ENCODE measurements at places on chromosomes 7 and 10. TPM values are rescaled to one million over a fixed set of nuclear protein-coding genes. Genes with fewer than 3 reads are reported as not detected.
A peak's percentile ranks its signal among the peaks of the same experiment; 100 is the strongest.

DNA sequence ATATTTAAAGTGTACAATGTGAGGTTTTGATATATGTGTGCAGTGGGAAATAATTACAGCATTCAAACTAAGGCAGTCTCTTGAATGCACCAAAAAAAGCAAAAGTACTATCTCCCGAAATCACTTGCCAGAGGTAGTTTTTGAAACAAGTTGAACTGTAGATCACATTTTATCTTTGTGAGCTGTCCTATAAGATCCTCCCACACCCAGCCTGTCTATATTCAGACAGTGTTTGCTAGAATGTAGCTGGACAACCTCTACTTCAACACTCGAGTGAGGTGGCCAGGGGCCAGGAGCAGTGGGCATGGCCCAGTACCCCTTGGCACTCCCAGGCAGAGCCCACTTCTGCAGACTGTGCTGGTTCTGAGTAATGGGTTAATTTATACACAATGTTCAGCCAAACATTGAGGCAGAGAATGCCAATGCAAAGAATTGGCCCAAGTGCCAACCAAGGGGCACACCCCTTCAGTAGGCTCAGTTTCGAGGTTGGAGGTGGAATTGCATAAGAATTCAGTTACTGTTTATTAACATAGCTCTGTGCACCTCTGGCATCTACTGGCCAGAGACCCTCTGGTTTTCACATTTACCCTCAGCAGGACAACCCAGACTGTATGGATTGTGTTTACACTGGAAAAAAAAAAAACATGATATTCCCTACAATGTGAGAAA is 70.5 kb downstream of the AHR start:
- H3K27me3 ChIP-seq = no peaks in the 10 kb centered on the region
- H3K36me3 ChIP-seq = no peaks in the 10 kb centered on the region
- H3K4me3 ChIP-seq = no peak overlapping the region
- H3K4me1 ChIP-seq = no peaks in the 10 kb centered on the region

GRCh38 chr7:96045919-96046318 is 273.6 kb downstream of the DYNC1I1 start:
- DNase-seq = no peak
- no peak overlapping the region for H3K27ac ChIP-seq
- no peaks in the 10 kb centered on the region for H3K27me3 ChIP-seq
- H3K36me3 ChIP-seq = no peaks in the 10 kb centered on the region

GRCh38 chr7:10655031-10655430 is 318.6 kb upstream of the PHF14 start:
- H3K4me3 ChIP-seq = no peak overlapping the region
- no peak for DNase-seq
- H3K36me3 ChIP-seq = no peaks in the 10 kb centered on the region
- H3K27ac ChIP-seq = no peak overlapping the region
- no peaks in the 10 kb centered on the region for H3K27me3 ChIP-seq

DNA sequence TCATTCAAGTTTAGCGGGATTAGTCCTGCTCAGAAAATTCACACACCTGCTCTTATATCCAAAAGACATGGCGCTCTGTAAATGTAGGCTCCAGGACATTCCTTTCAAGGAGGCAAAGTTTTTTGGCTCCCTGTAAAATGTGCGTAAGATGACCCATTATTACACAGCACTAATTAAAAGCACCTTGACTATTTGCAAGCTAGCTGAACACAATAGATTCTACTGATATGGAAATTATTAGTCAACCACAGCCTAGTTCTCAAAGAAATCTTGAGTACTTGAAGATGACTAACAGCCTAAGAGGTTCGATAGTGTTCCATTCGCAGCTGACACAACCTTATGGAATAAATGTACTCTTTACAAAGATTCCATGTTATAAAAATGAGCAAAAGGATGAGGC is 175.2 kb downstream of the BMPER start:
- no peak for DNase-seq
- no peak overlapping the region for H3K4me3 ChIP-seq
- no peaks in the 10 kb centered on the region for H3K27me3 ChIP-seq
- H3K4me1 ChIP-seq = no peaks in the 10 kb centered on the region
- H3K36me3 ChIP-seq = no peaks in the 10 kb centered on the region
- no peak overlapping the region for H3K27ac ChIP-seq

DNA sequence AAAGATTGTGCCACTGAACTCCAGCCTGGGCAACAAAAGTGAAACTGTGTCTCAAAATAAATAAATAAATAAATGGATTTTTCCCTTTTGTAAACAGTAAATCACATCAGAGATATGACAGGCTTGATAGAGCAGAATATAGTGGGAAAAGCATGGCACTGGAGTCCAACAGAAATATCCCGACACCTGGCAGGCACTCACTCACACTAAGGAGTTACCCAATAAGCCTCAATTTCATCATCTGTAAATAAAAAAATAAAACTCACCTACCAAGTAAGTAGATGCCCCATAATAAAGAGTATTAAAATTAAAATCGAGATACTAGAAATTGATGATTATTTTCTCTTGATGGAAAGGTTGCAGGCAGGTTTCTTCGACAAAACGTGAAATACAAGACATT is 1.7 kb downstream of the ATE1 start:
- H3K36me3 ChIP-seq = no peaks in the 10 kb centered on the region
- DNase-seq = no peak
- H3K4me3 ChIP-seq = peak overlapping the region; percentile 94
- H3K4me1 ChIP-seq = peaks cover 32% of the 10 kb centered on the region
- no peaks in the 10 kb centered on the region for H3K27me3 ChIP-seq

DNA sequence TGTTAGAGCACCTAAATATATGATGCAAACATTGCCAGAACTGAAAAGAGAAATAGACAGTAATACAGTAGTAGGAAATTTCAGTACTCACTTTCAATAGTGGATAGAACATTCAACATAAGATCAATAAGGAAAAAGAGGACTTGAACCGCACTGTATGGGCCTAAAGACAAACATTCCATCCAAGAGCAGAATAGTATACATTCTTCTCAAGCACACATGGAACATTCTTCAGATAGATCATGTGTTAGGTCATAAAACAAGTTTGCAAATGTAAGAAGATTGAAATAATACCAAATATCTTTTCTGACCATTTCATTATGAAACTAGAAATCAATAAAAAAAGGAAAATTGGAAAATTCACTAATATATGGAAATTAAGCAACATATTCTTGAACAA is 185.4 kb upstream of the FOXP2 start:
- no peaks in the 10 kb centered on the region for H3K36me3 ChIP-seq
- no peak for DNase-seq
- no peak overlapping the region for H3K4me3 ChIP-seq
- H3K27me3 ChIP-seq = no peaks in the 10 kb centered on the region
- H3K4me1 ChIP-seq = no peaks in the 10 kb centered on the region

DNA sequence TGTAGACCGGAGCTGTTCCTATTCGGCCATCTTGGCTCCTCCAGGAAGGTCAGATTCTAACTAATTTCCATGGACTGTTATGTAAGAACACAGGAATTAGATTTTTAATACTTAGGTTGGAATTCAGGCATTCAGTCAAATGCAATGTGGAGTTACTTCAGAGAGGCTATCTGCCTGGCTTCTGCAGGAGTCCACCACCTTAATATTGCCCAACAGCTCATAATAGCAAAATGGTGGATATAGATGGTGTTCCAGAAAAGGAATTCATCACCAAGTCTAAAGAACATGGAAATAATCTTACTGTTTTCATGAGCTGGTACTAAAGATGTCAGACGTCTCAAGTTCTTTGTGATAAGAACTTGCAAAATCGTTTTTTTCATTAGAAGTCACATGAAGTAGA is 39.5 kb downstream of the CRHR2 start:
- H3K27me3 ChIP-seq = no peaks in the 10 kb centered on the region
- no peaks in the 10 kb centered on the region for H3K4me1 ChIP-seq
- no peak for DNase-seq
- H3K4me3 ChIP-seq = no peak overlapping the region

- no peaks in the 10 kb centered on the region for H3K36me3 ChIP-seq
- no peaks in the 10 kb centered on the region for H3K27me3 ChIP-seq
- no peak for DNase-seq
- no peak overlapping the region for H3K27ac ChIP-seq
- H3K4me3 ChIP-seq = no peak overlapping the region
Measured at GRCh38 chr7:97272237-97272975, 154.9 kb downstream of the SDHAF3 start.

DNA sequence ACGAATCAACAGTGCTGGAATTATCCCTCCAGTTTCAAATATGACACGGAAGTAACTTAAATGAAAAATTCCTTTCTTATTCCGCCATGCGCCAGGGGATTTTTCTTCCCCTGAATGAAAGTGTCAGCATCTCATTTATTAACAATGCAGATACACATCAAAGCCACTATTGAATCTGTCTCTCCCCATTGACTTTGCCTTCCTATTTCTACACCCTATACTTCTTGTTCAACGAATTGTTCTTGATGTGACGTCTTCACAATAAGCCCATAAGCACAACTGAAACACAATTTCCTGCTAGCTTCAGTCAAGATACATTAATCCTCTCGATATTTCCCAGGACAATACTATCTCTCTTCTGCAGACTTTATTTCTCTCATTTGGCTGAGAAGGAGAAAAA is 253.5 kb downstream of the ADARB2 start:
- H3K4me3 ChIP-seq = no peak overlapping the region
- no peak overlapping the region for H3K27ac ChIP-seq
- H3K4me1 ChIP-seq = peaks cover 40% of the 10 kb centered on the region
- no peak for DNase-seq

GRCh38 chr10:105774881-105775280 is 1133.8 kb downstream of the SORCS3 start:
- no peak overlapping the region for H3K27ac ChIP-seq
- H3K4me3 ChIP-seq = no peak overlapping the region
- H3K27me3 ChIP-seq = no peaks in the 10 kb centered on the region

GRCh38 chr10:97648562-97649404 is 8.3 kb downstream of the PI4K2A start:
- no peaks in the 10 kb centered on the region for H3K27me3 ChIP-seq
- DNase-seq = peak; percentile 47
- H3K4me3 ChIP-seq = no peak overlapping the region
- H3K4me1 ChIP-seq = peaks cover 10% of the 10 kb centered on the region
- peak overlapping the region; percentile 57 for H3K27ac ChIP-seq
- peaks cover 10% of the 10 kb centered on the region for H3K36me3 ChIP-seq

GRCh38 chr7:51314726-51315125 is 1.9 kb downstream of the COBL start:
- DNase-seq = no peak
- H3K27ac ChIP-seq = peak overlapping the region; percentile 21
- H3K4me3 ChIP-seq = no peak overlapping the region
- no peaks in the 10 kb centered on the region for H3K4me1 ChIP-seq
- peaks cover 42% of the 10 kb centered on the region for H3K27me3 ChIP-seq

DNA sequence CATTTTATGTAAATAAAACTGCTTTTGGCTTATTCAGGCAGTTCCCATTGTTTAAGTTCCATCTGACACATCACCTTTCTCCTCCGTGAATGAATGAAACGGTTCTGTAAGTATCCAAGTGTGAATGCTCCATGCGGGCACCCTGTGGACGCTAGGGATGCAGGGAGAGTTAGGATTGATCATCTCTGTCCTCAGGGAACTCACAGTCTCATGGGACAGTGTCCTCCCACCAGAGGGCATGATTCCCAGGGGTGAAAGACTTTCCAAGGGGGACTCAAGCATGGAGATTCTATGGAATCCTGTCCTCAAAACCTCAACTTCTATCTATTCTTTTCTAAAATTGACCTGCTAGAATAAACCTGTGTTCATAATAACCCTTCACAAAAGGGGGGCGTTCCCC is 98.8 kb downstream of the HECW1 start:
- H3K27ac ChIP-seq = no peak overlapping the region
- H3K27me3 ChIP-seq = peaks cover 24% of the 10 kb centered on the region
- no peaks in the 10 kb centered on the region for H3K36me3 ChIP-seq
- no peaks in the 10 kb centered on the region for H3K4me1 ChIP-seq
- no peak for DNase-seq
- H3K4me3 ChIP-seq = no peak overlapping the region

DNA sequence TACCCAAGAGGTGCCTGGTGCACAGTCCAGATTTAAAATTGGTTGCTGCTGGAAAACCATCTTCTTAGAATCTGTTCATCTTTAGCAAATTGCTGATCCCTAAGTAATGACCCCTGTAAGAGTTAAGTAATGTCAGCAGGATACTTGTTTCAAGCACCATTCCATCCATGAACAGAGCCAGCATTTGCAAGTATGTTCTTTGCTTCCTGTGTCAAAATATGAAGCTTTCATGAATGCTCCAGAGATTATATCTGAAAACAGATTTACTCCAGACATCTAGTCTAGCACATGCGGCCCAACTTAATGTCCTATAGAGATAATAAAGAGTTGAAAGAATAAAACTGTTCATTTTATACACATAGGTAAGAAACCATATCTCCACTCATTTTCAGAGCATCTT is 98.7 kb upstream of the ZNF438 start:
- no peak overlapping the region for H3K27ac ChIP-seq
- no peak for DNase-seq
- no peak overlapping the region for H3K4me3 ChIP-seq
- peaks cover 8% of the 10 kb centered on the region for H3K4me1 ChIP-seq

DNA sequence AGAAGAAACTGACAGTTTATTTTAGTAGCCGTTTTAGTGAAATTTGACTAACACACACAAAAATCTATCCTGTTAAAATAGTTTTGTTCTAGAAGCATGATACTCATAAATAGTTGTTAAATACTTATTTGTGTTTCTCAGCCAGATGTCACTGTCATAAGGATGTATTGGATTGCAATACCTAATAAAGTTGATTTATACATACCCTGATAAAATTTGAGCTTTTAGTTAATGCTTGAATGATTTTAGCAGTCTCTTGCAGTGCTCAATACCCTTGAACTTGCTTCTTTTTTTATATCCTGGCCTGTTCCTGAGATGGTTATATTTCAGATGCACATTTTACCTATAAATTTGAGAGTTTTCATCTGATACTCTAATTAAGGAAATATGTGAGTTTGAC is 10.1 kb downstream of the ING3 start:
- peak overlapping the region; percentile 17 for H3K27ac ChIP-seq
- H3K36me3 ChIP-seq = peaks cover 12% of the 10 kb centered on the region
- H3K27me3 ChIP-seq = no peaks in the 10 kb centered on the region
- no peak for DNase-seq
- H3K4me1 ChIP-seq = peaks cover 24% of the 10 kb centered on the region

GRCh38 chr7:107967420-107967819 is 35.5 kb downstream of the LAMB1 start:
- no peaks in the 10 kb centered on the region for H3K36me3 ChIP-seq
- no peaks in the 10 kb centered on the region for H3K4me1 ChIP-seq
- H3K4me3 ChIP-seq = no peak overlapping the region
- H3K27me3 ChIP-seq = peaks cover 5% of the 10 kb centered on the region
- no peak for DNase-seq

- peaks cover 4% of the 10 kb centered on the region for H3K36me3 ChIP-seq
- no peak for DNase-seq
- H3K4me1 ChIP-seq = peaks cover 50% of the 10 kb centered on the region
- H3K4me3 ChIP-seq = no peak overlapping the region
- H3K27ac ChIP-seq = peak overlapping the region; percentile 28
Measured at GRCh38 chr7:131346885-131347592, 19.4 kb downstream of the MKLN1 start.

- peak overlapping the region; percentile 76 for H3K4me3 ChIP-seq
- no peak overlapping the region for H3K27ac ChIP-seq
- peaks cover 29% of the 10 kb centered on the region for H3K27me3 ChIP-seq
Measured at GRCh38 chr10:114046087-114046458, 2.4 kb downstream of the ADRB1 start.

Gene SPDYE2
- polyA plus RNA-seq = 0.30 TPM

Gene COL1A2
- polyA plus RNA-seq = not detected

Gene SPDYE18
- polyA plus RNA-seq = not detected

Gene KIAA1217
- polyA plus RNA-seq = not detected

Gene CRYGN
- not detected for polyA plus RNA-seq

Gene PTF1A
- not detected for polyA plus RNA-seq

Gene OR2A42
- polyA plus RNA-seq = not detected

Gene NKX2-3
- not detected for polyA plus RNA-seq

Gene ASAH2B
- polyA plus RNA-seq = 0.63 TPM

Gene FAM25A
- not detected for polyA plus RNA-seq

Gene MET
- polyA plus RNA-seq = not detected

Gene GIMAP1
- polyA plus RNA-seq = 1.8 TPM

Gene ACHE
- polyA plus RNA-seq = not detected

Gene HYAL4
- not detected for polyA plus RNA-seq
